ENCODE measurements at places on chromosomes 6 and 20.

GRCh38 chr6:16789329-16790038 lies 28.2 kb upstream of the ATXN1 start:
- H3K4me1 ChIP-seq = no peaks in the 10 kb centered on the region
- no peaks in the 10 kb centered on the region for H3K36me3 ChIP-seq
- H3K27ac ChIP-seq = no peak overlapping the region
- DNase-seq = no peak
- H3K27me3 ChIP-seq = no peaks in the 10 kb centered on the region

DNA sequence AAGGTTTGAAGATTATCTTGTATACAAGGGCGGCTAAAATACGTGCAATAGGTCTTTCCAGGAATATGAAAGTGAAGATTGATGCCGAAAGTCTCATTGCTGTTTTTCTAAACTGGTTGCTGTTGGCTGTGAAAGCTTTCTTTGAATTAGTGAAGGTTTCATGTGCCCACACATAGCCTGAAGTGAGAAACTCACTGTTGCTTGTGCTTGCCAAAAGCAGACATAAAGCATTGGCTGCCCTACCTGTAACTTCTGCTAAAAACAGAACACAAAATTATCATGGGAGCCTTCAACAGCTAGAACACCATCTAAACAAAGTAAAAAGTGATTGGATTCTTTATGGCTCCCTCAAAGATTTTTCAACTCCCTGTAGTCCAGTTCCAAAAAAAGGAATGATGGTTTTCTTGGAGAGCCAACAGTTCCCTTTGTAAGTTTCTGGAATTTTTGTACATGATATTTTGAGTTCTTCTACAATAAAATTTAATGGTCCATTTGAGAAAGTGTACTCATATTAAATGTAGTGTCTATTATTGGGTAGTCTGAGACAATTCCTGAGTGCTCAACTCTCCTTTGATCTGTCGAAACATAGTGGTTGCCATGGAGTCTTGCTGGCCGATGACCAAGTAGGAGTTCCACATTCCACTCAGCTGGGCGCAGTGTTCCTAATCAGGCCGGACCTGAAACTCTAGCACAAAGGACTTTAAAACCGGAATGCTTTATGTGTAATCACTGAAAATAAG lies 68.5 kb downstream of the PLEKHG1 start:
- no peaks in the 10 kb centered on the region for H3K36me3 ChIP-seq
- DNase-seq = peak; percentile 25
- no peak overlapping the region for H3K27ac ChIP-seq
- no peak overlapping the region for H3K4me3 ChIP-seq
- H3K4me1 ChIP-seq = no peaks in the 10 kb centered on the region
- no peaks in the 10 kb centered on the region for H3K27me3 ChIP-seq

GRCh38 chr6:167293088-167293589 lies 2.0 kb downstream of the UNC93A start:
- no peaks in the 10 kb centered on the region for H3K27me3 ChIP-seq
- H3K4me1 ChIP-seq = no peaks in the 10 kb centered on the region
- DNase-seq = no peak
- no peak overlapping the region for H3K27ac ChIP-seq

DNA sequence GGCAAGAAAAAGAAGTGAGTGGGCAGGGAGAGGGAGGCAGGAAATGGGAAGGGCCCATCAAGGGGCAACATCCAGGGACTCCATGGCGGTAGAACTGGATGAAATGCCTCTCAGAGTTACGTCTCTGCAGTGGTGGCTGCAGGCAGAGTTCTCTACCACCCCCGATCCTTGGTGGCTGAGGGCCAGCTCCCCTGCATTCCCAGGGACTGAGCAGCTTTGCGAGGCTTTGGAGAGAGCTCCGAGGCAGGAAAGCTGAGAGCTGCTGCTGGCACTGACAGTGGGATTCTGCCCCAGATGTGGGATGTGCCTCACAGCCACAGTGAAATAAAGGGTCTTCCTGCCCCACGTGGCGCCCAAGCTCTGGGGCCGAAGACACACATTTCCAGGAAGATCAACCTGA lies 236.6 kb downstream of the SLC24A3 start:
- DNase-seq = no peak
- H3K27ac ChIP-seq = no peak overlapping the region
- no peaks in the 10 kb centered on the region for H3K36me3 ChIP-seq
- no peaks in the 10 kb centered on the region for H3K4me1 ChIP-seq
- H3K4me3 ChIP-seq = no peak overlapping the region

GRCh38 chr6:108113557-108114519 lies 39.3 kb upstream of the OSTM1 start:
- H3K36me3 ChIP-seq = no peaks in the 10 kb centered on the region
- H3K27ac ChIP-seq = no peak overlapping the region
- peak; percentile 46 for DNase-seq

- no peak for DNase-seq
- H3K36me3 ChIP-seq = no peaks in the 10 kb centered on the region
Measured at GRCh38 chr6:166586424-166587156, at the start of gene RAMACL. TSS of gene RAMACL (minus strand) at chr6:166586678. CDS start at chr6:166586477, 201 bp downstream.
